ENCODE measurements at places on chromosomes 1 and 21. TPM values are rescaled to one million over a fixed set of nuclear protein-coding genes. Genes with fewer than 3 reads are reported as not detected.

The PRAMEF27 gene
- not detected for total RNA-seq

The APCS gene
- not detected for total RNA-seq

The CYB5RL gene
- total RNA-seq: 15.4 TPM

The EBNA1BP2 gene
- 59.4 TPM for total RNA-seq

The COL9A2 gene
- total RNA-seq: 7.0 TPM

The RXFP4 gene
- total RNA-seq: not detected

The PHF13 gene
- total RNA-seq: 14.7 TPM

The KRTAP11-1 gene
- total RNA-seq: not detected

The S100A12 gene
- total RNA-seq: not detected

The DCST1 gene
- not detected for total RNA-seq
